ENCODE measurements at places on chromosomes 2 and 18.

GRCh38 chr2:205561441-205561840, 120.9 kb upstream of the NRP2 start:
- DNase-seq = no peak

GRCh38 chr18:217532-218336, 50.1 kb downstream of the THOC1 start:
- no peak for DNase-seq

DNA sequence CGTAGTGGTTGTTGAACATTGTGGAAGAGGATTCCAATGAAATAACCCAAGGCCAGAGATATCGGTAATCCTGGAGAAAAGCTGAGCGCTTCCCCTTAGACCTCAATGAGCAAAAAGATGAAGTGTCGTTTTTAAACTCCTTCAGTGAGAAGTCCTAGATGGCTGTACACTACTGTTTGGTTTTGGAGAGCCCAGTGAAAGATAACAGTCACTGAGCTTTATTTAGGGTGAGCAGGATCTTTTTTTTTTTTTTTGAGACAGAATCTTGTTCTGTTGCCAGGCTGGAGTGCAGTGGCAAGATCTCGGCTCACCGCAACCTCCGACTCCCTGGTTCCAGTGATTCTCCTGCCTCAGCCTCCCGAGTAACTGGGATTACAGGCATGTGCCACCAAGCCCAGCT, 24.2 kb downstream of the LRRC30 start:
- DNase-seq = no peak

DNA sequence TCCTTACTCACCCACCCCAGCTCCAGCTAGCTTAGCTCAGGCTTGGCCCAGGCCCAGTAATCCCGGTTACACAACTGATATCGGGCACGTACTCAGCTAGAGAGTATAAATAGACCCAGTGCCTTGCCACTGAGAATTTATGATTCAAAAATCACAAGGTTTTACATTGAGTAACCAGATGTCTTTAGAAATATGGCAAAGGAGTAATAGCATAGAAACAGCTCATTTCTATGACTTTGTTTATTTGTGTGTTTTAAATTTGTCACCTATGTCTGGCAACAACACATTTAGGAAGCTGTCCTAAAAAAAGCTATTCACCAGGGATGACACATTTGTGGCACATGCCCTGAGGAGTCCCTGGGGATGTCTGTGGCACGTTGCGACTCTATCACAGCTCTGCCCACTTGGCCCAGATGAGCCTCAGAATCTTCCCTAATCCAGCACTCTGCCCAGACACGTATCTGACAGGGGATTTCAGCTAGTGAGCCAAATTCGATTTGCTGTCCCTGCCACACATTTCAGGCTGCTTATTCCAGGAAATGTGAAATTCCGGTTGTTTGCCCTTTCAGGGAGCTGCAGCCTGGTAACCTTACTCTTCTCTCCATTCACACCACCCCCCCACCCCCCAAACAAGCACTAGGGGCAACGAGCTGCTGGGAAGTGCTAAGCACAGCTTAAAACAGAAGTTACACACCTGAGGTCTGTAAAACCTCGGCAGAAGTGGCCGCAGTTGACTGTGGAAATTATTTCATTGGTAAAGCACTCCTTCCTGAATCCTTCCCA, 85.4 kb upstream of the ZCCHC2 start:
- no peak for DNase-seq

DNA sequence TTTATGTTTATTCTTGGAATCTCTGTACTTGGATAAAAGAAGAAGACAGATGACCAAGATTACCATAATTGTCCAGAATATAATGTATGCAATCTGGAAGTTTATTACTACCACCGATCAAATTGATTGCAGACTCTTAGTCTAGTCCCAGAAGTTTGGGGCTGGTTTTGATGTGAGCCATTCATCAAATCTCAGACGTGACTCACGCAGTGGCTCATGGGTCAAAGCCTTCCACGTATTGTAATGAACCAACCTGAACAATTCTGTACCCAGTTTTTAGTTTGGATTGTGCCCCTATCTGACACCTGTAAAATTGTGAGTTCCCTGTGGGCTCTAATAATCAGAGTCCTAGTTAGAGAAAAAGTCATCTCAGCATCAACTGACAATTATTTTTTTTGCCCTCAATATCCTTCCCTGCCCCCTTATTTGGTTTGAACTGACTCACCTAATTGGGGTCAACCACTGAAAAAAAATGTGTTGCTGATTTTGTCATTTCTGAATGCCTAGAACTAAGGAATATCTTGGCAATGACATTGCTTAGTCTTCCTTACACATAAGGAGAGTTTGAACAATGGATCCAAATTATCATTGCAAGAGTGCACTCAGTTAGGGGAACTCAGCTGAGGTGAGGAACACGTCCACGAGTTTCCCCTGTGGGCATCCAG, 219.5 kb upstream of the NRP2 start:
- DNase-seq = no peak

DNA sequence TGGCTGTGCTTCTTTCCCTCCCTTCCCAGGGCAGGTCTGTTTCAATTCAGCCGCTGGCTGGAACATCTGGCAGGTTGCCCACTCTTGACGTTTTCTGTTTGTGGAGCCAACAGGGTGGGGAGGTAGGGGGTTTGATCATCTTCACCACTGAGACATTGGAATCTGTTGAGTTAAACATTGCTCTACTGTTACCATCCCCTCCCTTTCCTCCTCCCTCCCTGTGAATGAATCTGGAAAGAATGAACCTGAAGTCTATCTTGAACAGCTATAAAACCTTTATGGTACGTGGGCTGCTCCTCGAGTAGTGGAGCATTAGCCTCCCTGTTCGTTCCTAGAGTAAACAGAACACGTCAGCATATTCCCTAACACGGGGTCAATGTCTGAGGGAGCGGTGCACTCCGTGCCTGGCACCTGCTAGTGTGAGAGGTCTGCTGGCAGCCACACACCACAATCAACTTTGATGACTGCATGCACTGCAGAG, 249.9 kb upstream of the RBBP8 start:
- no peak for DNase-seq

- no peak for DNase-seq
Observed at GRCh38 chr18:50080316-50080715, 114.6 kb downstream of the MYO5B start.

DNA sequence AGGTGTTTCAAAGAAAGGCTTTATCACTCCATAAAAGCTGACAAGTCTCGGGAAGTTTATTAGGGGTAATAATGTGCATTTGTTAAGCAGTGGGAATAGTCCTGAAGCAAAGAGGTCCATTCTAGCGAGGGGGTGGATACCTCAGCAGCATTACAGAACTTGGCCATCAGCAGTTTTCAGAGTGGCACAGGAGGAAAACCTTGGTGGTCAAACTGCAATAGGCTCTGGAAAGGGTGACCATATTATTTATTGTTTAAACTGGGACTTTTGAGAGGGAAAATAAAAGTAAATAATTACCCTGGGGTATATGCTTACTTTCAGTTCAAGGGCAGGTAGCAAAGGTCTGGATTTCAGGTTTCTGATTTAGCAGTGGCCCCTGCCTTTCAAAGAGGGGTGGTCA, 115.5 kb upstream of the KLHL14 start:
- DNase-seq = no peak

DNA sequence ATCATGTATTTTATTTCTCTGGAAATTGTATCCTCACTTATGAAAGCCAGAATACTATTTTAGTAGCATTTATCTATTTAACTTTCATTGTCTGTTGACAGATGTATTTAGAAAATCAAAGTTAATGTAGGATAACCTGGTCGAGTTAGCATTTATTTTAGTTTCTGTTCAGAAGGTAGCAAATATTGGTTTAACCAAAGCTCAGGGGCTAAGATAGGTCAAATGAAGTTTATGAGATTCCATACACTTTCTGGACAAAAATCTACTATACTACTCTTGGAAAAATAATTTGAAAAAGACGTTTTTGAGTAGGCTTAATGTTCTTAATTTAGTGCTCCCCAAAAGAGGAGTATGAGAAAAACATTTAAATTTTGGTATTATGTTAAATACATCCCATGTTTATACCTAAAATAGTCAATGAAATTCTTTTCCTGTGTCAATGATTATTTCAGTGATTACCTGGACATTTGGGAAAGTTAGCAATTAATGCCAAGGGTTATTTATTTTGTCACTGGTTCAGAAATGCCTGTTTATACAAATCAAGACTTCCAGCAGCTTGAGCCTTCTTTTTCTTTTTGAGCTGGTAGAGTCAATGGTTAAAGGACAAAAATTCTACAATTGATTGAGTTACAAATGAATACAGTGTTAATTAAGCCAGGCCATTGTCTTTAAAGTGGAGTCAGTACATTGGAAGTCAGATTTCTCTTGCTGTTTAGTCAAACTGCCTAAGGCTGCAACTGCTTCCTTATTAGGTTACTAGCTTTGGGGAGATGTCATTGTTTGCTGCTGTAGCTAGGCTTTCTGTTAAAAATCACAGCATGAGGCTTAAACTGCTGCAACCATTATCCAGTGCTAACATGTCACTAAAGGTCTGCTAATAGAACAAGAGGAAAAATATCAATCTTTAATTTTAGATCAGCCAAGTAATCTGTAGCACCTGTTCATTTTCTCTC, 182.3 kb downstream of the CAMKMT start:
- no peak for DNase-seq

DNA sequence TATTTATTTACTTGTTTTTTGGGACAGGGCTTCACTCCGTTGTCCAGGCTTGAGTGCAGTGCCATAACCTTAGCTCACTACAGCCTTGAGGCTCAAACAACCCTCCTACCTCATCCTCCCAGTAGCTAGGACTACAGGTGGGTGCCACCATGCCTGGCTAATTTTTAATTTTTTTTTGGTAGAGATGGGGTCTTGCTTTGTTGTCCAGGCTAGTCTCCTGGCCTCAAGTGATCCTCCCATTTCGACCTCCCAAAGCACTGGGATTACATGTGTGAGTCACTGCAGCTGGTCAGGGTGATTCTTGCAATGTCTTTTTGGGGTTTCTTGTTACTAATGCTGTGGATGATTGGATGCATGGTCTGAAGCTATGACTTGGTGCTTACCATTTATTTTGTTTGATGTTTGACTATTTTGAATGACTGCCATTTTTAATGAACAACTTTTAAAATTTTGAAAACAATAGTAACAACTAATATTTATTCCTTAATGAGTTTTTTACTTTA, 6.5 kb downstream of the CERS6 start:
- no peak for DNase-seq

Data from T-cell (primary cell).